ENCODE measurements at places on chromosomes 2 and 18. TPM values are rescaled to one million over a fixed set of nuclear protein-coding genes. Genes with fewer than 3 reads are reported as not detected.

DNA sequence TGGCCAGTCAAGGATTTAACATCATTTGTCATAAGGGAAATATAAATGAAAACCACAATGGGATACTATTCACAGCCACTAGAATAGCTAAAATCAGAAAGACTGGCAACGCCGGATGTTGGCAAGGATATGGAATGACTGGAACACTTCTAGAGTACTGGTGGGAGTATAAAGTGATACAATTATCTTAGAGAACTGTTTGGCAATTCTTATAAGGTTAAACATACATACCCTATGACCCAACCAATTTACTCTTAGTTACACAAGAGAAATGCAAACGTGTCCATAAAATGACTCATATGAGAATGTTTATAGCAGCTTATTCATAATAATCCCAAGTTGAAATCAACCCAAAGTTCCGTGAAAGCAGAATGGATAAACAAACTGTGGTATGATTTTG lies 35.1 kb downstream of the MAPK4 start:
- no peak for DNase-seq

- DNase-seq, result peak; percentile 30
Observed at GRCh38 chr2:189372688-189373257, 68.5 kb upstream of the WDR75 start.

DNA sequence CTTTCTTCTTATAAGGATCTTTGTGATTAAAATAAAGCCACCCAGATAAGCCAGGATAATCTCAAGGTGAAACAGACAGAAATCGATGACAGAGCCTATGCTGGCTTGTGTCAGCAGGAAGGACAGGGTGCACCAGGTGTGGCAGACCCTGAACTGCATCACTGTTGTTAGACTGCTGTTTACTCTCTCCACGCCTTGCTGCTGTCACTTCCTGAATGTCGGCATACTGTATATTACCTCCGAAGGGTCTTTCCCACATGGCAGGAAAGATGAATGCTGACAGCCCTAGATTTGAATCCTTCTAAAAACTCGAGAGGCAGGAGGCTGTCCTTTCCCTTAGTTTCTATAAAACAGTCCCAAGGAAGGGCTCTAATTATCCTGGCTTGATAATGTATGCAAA lies 18.9 kb upstream of the TMEM163 start:
- no peak for DNase-seq

DNA sequence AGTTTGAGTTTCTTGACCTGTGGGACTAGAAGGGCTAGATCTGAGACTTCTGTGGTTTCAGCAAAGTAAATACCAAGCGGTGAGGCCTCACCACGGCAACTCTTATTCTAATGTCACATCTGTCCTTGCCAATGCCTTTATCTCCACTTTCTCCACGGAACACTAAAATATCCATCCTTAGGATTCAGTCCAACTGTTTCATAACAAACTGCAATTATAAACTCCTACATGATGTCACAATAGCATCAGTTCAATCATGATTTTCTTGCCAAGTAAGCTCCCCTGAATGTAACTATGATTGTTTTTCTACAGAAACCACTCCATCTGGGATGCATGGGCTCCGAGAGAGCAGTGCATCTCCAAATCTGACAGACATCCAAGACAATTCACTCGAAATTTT lies 79.6 kb downstream of the LRATD1 start:
- DNase-seq, result no peak

TRIM54 gene
- not detected for total RNA-seq

UGT1A5 gene
- not detected for total RNA-seq

PPP1CB gene
- 330 TPM for total RNA-seq

CCDC150 gene
- 19.7 TPM for total RNA-seq

All from fibroblast of the aortic adventitia (primary cell).